Fibroblast of upper back skin (primary cell): ENCODE measurements at places on chromosomes 3 and 15.

- DNase-seq: peak; percentile 90
These were observed 69.9 kb downstream of the COL8A1 start for GRCh38 chr3:99708207-99708745.

- DNase-seq: no peak
These were observed 95.7 kb upstream of the SLC24A5 start for GRCh38 chr15:48025118-48025517.

- DNase-seq: no peak
These were observed 38.7 kb downstream of the TIGIT start for GRCh38 chr3:114332342-114333179.

- no peak for DNase-seq
These were observed 1.6 kb upstream of the VILL start for GRCh38 chr3:37988931-37989525.

DNA sequence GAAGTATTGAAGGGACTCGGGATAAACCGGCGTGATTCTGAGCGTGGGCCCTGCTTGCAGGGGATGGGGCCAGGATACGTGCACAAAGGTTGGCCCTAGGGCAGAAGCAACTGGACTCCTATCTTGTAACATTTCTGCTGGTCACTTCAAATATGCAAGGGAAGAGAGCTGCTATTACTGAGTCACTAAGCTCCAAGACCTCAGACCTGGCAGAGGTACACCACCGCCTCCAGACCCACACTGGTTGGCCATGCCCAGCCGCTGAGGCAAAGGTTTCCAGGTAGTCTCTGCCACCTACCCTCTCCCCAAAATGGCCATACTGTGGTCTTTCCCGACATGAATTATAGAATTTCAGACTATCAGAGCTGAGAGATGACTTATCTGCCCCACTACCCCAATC is 13.4 kb upstream of the STRA6 start:
- no peak for DNase-seq

DNA sequence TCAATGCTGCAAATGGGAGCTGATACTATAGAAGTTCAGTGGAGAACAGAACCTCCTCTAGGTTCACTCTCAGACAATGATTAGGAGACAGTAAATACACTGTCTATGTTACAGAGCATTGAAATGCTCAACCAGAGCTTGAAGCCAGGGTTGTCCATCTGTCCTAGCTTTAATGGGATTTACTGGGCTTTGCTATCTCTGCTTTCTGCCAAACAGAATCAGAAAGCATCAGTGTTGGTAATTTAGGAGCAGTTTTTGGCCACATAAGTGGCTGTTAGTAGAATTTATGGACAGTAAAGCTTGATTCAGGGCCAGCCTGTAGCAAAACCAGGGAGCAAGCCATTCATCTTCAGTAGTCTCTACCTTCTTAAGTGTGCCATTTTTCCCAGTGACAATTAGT is 396.3 kb downstream of the LSAMP start:
- DNase-seq: no peak

DNA sequence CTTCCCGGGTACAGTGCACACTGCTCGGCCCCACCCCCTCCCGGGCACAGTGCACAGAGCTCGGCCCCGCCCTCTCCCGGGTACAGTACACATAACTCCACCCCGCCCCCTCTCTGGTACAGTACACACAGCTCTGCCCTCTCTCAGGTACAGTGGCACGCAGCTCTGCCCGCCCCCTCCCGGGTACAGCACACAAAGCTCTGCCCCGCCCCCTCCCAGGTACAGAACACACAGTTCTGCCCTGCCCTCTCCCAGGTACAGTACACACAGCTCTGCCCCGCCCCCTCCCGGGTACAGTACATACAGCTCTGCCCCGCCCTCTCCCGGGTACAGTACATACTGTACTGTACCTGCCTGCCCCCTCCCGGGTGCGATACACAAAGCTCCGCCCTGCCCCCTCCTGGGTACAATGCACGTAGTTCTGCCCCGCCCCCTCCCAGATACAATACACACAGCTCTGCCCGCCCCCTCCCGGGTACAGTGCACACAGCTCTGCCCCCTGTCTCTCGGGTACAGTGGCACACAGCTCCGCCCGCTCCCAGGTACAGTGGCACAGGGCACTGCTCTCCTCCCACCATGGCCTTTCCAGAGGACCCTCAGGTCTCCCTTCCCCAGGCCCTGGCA is 16.4 kb upstream of the PRR20G start:
- DNase-seq: no peak

GRCh38 chr15:80654299-80654698 is 40.8 kb upstream of the ABHD17C start:
- DNase-seq: no peak

GRCh38 chr3:22632536-22632935 is 570.6 kb upstream of the UBE2E2 start:
- no peak for DNase-seq
